ENCODE measurements at places on chromosomes 5 and 9.

- DNase-seq: no peak
Observed at GRCh38 chr5:56158331-56158960, 74.7 kb downstream of the ANKRD55 start.

DNA sequence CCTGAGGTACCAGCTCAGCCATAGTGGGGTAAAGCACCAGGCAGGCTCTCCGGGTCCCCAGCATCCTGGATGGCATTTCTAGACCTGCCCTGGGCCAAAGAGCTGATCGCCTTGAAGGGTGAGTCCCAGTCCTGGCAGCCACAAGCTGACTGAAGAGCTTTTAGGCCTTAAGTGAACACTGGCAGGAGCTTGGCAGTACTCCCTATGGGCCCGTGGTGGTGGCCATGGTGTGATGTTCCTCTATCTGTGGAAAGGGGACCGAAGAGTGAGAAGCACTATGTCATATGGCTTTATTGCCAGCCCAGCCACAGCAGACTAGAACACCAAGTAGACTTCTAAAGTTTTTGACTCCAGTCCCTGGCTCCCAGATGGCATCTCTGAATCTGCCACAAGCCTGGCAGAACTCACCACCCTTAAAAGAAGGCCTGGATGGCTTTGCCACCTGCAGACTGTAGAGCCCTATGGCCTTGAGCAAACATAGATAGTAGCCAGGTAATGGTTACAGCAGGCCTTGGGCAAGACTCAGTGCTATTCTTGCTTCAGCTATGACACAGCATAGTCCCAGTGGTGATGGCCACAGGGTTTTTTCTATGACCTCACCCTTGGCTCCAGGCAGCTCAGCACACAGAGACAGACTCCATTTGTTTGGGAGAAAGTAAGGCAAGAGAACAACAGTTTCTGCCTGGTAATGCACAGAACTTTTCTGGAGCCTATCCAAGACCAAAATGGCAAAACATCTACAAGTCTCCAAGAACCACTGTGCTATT lies 801.5 kb upstream of the DMAC1 start:
- DNase-seq: no peak

DNA sequence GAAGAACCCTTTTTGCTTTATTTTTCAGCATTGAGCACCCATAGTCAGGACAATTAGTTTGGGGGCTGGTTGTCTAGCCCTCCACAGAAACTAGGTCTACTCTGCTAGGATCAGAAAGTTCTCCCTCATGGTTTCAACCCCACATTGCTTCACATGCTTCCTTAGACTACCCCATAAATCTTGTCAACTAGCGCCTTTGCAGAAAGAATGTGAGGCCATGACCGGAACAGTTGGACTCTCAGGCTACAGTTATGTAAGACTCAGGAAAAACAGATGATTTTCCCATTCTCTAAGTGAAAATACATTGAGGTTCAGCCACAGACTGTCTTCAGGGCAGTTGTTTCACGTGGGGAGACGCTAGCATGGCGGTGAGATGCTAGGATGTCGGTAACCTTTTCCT lies 255.6 kb downstream of the NR3C1 start:
- DNase-seq: no peak

- DNase-seq: no peak
Observed at GRCh38 chr5:137260820-137261695, 238.1 kb downstream of the SPOCK1 start.

DNA sequence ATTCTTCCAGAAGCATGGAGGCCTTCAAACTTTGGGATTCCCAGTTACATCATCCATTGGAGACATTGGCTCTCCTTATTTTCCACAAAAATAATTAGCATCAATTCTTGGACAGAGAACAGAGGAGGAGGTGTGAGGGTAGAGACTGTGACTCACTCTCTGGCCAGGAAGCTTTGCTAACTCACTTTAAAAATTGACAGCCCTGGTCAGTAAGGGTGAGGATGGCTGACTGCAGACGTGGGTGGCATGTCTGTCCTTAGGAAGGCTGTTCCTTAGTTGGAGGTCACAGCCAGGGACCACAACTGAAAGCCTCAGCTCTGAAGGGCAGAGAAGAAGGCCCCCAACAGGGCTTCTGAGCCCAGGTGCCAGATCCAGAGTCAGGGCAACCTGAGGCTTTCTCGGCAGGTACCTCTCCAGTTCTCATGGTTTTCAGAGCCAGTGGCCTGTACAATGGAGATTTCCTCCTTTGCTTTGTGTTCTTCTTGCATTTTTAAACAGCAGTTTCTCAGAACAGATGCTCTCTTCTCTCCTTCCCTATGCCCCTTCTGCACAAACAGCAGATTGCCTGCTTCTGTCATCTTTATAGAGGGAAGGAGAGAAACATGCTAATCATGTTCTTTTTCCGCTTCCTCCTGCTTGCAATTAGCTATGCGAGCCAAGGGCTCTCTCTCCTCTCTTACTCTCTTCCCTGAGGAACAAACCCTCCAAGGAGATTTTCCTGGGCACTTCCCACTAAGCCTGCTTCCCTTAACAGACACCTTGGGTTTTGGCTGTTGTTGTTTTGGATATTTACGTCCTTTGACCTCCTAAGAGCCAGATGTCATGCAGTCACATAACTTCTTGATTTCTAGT lies 92.5 kb upstream of the ZNF366 start:
- no peak for DNase-seq

- no peak for DNase-seq
Observed at GRCh38 chr5:137747848-137748247, 6.3 kb downstream of the HNRNPA0 start.

DNA sequence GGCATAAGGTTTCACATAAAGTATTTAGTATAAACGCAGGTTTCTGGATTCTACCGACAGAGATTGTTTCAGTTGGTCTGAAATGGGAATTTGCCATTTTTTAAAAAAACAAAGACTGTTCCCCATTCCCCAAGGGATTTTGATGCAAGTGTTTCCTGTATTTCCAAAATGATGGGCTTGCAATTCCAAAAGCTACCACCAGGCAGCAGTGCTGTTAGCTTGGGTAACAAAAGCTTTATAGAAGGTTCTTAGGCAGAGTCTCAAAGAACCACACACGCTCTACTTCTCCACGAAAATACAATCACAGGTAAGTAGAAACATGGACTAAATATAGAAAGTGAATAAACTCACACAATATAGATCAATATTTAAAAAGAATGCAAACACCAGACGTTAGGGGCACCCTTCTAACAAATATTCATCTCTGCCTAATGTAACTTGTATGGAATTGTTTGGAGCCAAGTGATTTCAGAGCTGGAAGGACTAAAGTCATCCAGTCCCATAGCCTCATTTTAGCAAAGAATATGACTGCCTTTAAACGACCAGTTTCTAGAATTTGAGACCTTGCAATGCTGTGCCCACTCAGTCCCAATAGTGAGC lies 154.3 kb downstream of the SPOCK1 start:
- no peak for DNase-seq

DNA sequence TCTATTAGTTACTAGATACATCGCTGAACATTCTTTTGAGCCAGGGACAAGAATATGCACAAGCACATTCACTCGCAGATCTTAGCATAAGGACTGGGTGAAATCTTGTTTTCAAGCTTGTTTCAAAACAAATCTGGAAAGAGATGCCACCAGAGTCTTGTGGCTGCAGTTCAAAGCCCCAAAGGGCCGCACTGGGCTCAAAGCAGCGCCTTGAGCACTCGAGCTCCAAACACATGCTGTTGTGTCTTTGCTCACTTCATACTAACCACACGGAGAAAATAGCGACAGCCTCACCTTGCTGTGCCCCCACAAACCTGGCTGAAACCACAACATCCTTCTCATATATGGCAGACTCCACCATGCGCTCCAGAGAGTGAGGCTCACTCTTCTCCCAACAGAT lies 34.2 kb upstream of the IL7R start:
- DNase-seq: peak; percentile 55

- no peak for DNase-seq
Observed at GRCh38 chr5:135707302-135707701, 127.2 kb upstream of the SLC25A48 start.

All from CD4-positive, alpha-beta T cell treated with Interferon gamma for 1 hour (primary cell).